ENCODE measurements at places on chromosomes 6 and 20.

- DNase-seq = no peak
These were observed 121.0 kb downstream of the SYNDIG1 start for GRCh38 chr20:24590178-24590982.

DNA sequence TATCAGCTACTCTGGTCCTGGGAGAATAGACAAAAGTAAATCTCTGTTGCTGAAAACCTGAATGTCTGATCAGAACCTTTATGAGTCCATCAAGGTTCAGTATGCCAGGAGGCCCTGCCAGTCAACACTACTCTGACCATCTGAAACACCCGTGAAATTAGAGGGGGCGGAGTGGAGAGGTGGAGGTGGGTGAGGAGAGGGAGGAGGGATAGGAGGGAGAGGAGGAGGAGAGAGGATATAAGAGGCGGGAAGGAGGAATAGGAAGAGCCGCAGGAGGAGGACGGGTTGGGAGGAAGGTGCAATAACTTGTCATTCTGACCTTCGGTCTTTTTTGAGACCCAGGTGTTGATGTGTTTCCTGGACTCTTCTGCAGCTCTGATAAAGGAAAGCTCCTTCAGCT, 8.0 kb downstream of the SERPINB9 start:
- DNase-seq = no peak

- DNase-seq = no peak
These were observed 126.9 kb upstream of the BMP5 start for GRCh38 chr6:56002336-56002735.

GRCh38 chr20:16678779-16679178, 51.0 kb upstream of the SNRPB2 start:
- DNase-seq = no peak

DNA sequence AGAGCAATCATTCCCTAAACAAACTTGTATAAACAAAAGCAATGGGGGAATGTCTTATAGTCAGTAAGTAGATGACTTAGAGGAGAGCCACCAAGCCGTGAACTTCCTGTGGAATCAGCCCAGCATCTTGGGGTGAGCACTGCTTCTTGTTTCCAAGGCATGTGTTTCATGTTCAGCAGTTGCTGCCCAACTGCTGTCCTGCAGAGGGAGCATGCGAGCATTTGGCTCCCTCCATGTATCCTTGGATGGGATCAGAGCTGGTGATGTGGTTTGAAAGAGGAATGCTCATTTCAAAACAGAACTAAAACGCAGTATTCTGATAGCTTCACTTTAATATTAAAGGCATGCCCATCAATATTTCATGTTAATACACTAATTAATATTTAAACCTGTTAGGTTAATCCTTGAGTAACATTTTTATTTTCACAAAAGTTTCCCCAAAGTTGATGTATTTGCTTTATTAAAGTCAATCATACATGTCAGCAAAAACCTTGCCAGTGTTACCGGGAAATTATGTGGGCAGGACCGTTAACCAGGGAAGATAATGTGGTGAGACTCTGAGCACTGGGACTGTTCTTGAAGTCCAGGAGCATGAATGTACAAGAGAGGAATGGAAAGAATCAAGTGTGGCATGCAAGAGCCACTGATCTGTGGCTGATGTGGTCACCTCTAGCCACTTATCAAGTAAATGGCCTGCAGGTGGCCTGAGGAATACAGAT, 172.1 kb upstream of the GGTLC1 start:
- DNase-seq = no peak

DNA sequence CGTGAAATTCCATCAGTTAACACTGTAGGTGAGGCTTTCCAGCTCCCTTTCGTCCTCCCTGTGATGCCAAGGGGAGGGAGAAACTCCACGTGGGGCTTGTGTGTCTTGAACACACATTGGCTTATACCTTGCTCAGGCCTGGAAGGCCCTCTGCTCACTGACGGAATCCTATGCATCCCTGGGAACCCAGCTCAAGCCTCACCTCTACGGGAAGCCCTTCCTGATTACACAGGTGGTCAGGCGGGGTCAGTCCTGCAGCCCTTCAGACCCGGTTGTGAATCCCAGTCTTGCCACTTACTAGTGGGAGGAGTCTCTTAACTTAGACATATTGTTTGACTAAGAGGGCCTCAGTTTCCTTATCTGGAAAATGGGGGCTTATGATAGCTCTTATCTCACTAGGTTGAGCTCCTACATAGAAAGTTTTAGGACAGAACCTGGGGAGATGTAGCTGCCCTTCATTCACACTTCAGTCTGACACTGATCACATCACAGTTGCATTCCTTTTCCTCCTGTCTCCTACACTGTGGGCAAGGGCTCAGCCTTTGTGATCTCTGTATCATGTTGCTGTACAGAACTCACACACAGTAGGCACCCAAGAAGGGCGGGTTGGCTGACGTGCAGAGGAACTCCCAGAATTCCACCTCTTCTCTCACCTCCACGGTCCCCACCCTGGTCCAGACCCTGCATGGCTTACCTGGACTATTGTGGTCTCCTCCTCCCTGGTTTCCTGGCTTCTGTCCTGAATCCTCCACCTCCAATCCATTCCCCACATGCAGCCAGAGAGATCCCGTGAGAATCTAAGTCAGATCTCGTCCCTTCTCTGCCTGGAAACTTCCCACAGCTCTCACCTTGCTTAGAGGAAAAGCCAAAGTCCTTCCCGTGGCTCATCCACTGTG, 129.6 kb downstream of the CEBPB start:
- no peak for DNase-seq

- DNase-seq = no peak
These were observed 135.3 kb downstream of the ARID1B start for GRCh38 chr6:156912431-156912830.

DNA sequence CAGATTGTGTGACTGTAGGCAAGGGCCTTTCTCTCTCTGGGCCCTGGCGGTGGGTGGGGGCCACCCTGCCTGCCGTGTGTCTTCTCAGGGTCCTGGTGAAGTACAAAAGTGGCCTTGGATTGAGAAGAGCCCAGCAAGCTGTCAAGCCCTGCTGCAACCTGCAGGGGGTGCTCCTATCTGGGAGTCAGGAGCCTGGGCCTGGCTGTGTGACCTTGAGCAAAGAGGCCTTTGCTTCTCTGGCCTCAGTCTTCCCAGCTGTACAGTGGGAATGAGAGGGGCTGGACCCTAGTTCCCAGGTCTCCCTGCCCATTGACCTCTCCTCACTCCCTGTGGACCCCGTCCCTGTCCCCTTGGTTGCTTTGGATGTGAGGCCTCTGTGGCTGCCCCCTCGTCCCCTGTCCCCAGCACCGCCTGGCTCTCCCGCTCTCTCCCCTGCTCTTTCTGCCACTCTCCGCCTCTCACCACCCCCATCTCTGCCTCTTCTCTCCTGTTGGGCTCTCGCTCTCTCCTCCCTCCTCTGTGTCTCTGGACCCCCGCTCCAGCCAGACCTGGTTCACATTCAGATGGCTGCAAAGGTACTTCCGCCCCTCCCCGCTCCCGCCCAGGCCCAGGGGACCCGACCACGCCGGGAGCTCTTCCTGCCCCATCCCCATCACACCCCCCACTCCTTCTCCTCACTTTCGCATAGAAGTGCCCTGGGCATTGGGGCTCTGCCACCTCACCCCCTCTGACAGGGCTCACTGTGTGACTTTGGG, 46.7 kb downstream of the SRC start:
- DNase-seq = no peak

DNA sequence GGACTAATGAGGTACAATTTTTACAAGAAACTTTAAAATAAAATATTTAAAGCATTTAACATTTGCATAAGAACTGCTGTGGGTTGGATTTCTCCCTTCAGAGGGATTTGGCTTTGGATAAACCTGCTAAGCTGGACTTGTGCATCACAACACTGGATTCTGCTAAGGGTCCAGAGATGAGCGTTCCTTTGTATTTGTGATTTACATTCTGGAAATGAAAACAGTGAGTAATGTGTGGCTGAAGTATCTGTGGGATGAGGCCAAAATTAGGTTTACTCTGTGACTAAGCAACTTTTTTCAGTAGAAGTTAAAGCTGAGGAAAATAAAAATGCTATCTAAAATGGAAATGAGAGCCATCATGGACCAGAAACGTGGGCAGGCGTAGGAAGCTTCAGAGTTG, 494.3 kb downstream of the EPM2A start:
- no peak for DNase-seq

- DNase-seq = no peak
These were observed 91.3 kb downstream of the ADGRB3 start for GRCh38 chr6:68726337-68726736.

GRCh38 chr6:136701045-136701444, 91.2 kb downstream of the MAP3K5 start:
- no peak for DNase-seq

DNA sequence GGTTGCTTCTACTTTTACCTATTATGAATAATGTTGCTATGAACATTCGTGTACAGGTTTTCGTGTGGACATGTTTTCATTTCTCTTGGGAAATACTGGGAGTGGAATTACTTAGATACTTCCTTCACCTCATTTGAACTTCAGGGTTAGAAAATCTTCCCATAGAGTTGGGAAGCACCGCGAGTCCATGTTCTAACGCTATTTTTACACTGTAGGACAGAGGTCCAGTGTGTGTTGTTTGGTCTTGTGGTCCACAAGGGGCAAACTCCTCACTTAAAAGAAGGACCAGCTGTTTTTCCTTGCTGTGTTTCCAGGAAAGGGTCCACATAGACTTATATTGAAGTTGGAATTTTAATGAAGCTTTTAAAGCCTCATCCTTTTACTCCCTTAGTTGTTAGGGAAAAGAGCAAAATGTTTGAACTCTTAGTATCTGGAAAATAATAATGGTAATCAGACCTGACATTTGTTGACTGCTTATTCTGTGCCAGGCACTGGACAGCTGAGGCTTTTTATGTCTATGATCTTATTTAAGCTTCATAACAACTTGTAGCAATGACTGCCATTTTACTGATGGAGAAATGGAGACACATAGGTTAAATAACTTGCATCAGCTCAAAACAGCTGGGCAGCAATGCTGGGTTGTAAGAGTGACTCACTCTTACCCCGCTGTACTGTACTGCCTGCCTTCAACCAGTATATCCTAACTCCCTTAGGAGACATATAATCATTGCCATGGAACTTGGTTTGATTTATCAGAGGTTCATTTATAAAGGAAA, 52.0 kb downstream of the CDC5L start:
- DNase-seq = no peak

- no peak for DNase-seq
These were observed 95.1 kb upstream of the SASH1 start for GRCh38 chr6:148247386-148248063.

DNA sequence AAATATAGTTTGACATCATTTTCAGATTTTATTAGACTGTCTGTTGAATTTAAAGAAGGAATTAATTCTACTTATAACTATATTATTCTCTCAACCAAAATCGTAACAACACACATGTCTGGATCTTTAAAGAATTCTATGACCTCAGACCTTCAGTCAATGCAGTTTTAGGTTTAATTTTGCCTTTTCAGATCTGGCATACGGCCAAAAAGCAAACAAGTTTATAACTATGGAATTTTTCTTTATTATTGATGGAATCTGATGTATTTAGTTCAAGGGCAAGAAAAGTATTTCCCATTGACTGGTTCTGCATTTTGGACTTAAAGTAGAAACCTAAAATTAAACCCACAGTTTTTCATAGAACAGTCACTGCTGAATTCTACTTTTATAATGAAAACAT, 233.4 kb downstream of the EYA4 start:
- DNase-seq = no peak

- no peak for DNase-seq
These were observed 44.9 kb downstream of the ITCH start for GRCh38 chr20:34407962-34408474.

GRCh38 chr6:112443179-112444065, 96.3 kb downstream of the RFPL4B start:
- DNase-seq = no peak

DNA sequence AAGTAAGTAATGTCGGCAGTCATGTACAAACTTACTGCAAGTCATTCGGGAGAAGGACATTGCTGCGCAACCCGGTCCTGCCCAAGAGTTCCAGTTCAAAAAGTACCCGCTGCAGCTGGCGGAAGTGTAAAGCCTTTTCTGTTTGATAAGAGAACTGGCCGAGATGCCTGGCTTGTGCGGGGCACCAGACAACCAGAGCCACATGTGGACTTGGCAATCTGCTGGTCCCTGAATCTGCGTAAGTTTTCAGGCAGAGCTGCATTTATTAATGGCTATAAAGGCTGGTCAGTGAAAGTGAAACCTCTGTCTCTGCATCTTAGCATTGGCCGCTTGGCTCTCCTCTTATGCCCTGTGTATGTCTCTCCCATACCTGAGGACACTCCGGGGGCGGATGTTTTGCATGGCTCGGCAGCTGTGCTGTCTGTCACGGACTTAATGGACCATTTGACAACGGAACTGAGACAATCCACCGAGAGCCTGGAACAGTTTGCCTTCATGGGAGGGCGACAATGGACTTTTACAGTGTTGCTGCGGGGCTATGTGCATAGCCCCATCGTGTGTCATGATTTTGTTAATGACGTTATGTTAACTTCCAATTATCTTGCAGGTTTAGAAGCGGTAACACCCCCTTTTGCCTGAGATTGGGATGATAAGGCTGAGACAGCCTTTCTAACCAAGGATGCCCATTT, 19.8 kb upstream of the RGS17 start:
- DNase-seq = no peak

- no peak for DNase-seq
These were observed 101.4 kb downstream of the ZNF217 start for GRCh38 chr20:53492212-53492611.

GRCh38 chr20:11891776-11892545, 25.7 kb upstream of the BTBD3 start:
- peak; percentile 59 for DNase-seq

- DNase-seq = no peak
These were observed 103.6 kb upstream of the CNKSR3 start for GRCh38 chr6:154614101-154614500.
